ENCODE measurements at places on chromosomes 2 and 18. TPM values are rescaled to one million over a fixed set of nuclear protein-coding genes. Genes with fewer than 3 reads are reported as not detected.

GRCh38 chr2:138029276-138029675 lies 65.0 kb downstream of the HNMT start:
- DNase-seq, result no peak

DNA sequence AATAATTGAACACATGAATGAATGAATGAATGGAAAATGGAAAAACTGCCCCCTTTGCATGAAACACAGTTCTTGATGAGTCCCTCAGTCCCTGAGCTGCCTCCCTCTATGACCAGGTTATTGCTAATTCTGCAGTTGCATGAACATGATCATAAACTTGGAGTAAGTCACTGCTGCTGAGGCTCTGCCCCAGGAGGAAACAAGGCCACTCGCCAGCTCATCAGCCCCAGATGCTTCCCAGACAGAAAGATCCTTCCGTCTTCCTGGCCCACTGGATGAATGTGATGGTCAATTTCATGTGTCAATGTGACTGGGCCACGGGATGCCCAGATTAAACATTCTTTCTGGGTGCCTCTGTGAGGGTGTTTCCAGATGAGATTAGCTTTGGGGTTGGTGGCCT lies 16.4 kb downstream of the GPR45 start:
- no peak for DNase-seq

- no peak for DNase-seq
Observed at GRCh38 chr2:212242724-212243123, 295.9 kb downstream of the ERBB4 start.

DNA sequence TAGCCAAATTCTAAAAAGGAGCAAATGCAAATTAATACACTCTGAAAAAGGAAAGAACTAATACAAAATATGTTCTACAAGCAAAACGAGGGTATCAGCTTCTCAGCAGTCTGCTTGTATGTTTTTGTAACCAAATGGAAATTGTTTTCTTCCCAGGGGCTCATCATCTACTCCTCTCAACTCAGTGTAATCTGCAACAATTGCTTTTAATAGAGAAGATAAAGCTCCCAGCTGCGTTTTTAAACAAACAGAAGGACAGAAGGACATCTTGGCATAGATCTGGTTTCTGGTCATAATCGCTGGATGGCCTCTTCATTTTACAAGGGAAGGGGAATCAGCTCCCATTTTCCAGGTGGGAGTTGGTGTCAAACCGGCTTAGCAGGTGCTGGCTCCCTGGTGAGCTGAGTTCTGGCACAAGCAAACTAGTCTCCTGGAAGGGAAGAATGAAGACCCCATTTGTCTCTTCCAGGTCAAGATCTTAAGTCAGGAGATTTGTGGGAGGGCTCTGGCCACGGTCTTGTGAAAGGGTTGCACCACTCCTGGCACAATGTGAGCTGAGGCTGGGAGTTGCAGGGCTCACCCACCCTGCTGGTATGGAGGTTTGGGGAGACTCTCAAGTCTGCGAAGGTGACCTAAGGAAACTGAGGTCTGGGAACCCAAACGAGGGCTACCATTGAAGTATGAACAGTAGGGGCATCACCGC lies 41.6 kb downstream of the NPPC start:
- no peak for DNase-seq

DNA sequence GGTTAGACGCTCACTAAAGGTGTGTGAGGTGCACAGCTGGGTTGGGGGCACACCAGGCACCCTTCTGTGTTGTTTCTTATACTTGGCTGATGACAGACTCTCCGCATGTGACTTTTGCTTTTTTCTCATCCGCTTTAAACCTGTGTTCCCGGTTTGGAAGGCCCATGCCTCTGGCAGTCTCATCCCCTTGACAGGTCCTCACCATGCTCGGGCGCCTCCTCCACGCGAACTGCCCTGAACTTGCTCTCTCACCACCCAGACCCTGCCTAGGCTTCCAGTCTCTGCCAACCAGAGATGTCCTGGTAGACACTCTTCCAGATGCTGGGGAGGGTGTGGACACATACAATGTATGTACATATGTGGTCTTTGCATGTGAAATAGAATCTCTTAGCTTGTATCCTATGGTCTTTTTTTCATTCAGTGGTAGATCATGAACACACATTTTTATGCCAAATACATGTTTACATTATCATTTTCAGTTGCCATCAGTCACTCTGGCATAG lies 79.8 kb downstream of the LIMS1 start:
- no peak for DNase-seq

DNA sequence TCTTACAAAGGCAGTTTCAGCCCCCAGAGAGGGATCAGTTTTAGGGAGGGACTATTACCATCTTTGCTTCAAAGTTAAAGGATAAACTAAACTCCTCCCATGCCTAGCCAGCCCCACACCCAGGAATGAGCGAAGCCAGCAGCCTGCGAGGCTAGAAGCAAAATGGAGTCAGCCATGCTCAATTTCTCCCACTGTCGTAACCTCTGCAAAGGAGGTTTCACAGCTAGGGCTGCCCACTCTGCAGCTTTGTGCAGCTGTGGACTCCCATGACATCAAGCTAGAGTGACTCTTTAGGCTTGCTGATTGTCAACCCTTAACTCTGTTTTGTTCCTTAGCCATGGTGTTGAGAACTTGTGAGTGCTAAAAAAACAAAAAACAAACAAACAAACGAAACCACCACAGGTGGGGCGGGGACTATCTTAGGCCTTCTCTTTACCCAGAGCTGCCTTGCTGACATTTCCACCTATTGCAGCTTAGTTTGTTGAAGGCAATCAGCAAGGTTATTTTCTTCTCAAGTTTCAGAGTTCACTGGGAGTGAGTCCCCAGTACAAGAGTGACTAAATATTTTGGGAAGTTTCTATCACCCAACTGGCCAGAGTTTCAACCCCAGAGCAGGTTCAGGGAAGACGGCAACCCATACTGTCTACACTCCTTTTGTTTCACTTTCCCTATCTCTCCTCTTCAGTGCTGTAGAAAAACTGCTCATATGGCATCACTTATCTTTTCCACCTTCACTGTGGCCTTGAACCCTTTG lies 592.1 kb downstream of the XIRP2 start:
- DNase-seq, result no peak

DNA sequence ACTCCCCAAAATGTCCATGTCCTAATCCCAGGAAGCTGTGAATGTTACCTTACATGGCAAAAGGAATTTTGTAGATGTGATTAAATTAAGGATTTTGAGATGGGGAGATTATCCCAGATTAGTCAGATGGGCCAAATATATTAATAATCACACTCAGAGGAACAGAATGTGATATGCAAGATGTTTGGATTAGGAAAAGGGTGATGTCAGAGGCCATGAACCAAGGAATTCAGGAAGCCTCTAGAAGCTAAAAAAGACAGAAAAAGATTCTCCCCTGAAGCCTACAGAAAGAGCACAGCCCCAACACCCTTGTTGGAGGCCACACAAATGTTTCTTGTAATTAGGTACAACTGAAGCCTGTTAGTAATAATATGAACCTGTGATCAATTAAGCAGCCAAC lies 13.1 kb downstream of the TMEM131 start:
- DNase-seq, result no peak

DNA sequence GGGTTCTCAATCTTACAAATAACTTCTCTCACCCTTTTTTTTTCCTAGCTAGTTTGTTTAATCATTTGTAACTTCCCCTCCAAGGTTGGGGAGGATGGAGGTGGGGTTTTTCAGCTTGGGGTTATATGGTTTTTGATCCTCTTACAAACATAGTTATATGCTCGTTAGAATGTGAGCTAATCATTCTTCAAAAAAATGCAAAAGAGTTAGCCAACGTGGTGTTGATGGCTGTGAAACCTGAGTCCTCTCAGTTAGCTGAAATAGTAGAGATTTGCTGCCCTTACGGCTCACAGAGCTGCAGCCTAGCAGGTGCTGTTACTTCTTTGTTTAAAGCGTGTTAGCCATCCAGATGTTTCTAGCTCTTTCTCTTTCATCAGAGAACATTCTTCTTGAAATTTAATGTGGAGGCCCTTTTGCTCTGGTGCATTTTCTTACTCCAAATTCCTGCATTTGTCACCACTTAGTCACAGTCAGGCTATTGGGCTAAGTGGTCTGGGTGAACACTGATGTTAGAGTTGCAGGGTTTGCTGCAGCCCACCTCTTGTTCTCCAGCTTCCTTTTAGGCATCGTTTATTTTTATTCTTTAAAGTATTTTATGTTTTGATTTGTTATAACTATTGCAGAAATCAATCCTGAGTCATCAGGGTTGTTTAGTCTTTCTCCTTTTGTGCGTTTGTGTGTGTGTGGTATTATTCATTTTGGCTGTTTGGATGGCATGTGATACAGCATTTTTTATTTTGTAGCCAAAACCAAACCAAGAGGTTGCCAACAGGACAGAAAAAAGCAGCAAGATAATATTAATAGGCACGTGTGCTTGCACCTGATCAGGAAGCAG lies 41.1 kb downstream of the LIMS1 start:
- no peak for DNase-seq

DNA sequence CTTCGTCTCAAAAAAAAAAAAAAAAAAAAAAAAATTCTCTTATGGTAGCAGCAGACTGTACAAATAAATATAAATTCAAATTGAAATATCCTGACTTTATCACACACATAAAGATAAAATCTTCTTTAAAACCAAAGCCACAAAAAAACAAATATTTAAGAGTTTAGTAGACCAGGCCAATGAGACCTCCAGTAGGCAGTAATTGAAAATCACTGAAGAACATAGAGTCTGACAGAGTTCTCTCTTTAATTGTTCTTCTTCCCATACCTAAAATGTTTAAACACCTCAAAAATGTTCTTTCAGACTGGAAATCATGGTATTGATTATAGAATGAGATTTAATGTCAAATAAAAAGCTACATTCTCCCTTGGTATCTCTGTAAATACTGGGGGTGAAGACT lies 20.8 kb downstream of the PRPF40A start:
- no peak for DNase-seq

GRCh38 chr18:4157352-4157751 lies 297.8 kb downstream of the DLGAP1 start:
- DNase-seq, result no peak

DNA sequence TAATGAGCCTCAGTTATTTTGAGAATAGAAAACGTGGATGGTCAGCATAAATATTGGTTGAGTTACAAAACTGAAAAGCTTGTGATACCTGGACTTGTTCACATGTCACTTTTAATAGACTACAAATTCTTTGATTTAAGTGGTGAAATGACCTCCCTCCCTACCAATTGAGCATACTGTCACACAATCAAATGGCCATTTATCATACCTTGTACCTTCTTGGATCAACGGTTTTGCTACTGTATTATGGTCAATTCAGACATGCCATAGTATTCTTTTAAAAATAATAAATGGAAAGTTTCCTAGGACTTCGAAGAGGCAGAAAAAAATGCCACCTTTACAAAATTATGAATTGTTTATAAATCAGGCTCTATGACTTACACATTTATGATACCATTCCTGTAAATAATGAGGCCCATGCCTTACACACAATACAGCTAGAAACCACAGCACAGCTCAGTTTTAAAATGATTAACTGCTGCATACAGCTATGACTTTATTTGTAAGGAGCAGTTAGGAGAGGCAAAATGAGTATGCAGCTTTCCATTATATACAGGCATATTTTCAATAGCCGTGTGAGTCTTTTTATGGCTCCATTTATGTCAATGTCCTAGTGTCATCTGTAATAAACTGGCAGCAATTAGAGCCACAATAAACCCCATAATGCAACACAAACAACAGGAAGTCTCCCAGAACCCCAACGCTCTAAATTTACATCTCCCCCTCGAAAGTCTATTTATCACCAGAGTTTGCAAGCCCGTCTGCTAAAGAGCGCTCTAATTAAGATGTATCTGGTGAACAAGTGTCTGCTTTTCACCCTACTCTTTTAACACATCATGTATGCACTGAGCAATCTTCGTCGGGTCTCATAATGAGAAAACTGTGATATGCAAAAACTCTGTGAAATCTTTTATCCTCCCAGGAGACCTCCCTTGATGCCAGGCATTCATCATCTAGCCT lies 176.1 kb downstream of the ZNF521 start:
- DNase-seq, result no peak

- DNase-seq, result no peak
Observed at GRCh38 chr2:169978402-169979017, 151.3 kb downstream of the UBR3 start.

DNA sequence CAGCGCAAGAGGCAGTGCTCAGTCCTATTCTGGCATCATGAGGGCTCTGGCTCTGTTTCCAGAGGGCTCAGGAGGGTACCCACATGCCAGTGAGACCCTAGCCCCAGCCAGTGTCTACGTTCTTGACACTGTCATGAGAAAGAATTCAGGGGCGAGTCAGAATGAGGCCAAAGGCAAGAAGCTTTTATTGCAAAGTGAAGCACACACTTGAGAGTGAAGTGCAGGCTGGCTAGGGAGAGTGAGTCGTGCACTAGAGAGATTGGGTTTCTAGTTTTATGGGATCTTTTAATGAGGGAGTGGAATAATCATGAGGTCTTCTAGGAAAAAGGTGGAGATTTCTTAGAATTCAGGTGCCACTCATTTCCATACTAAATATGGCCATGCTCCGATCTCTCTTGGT lies 164.1 kb downstream of the DCDC2C start:
- no peak for DNase-seq

- no peak for DNase-seq
Observed at GRCh38 chr2:171822525-171823322, 71.3 kb downstream of the SLC25A12 start.

GRCh38 chr2:24175631-24176187 lies 856 bp downstream of the FAM228A start:
- no peak for DNase-seq

The SP9 gene
- not detected for total RNA-seq

The PSME4 gene
- total RNA-seq, result 57.0 TPM

The AQP12B gene
- total RNA-seq, result not detected

The CNGA3 gene
- total RNA-seq, result not detected

The NT5C1B gene
- total RNA-seq, result not detected

All from activated CD8-positive, alpha-beta memory T cell treated with anti-CD3 and anti-CD28 coated beads, Interleukin-2, amount 10 ng/mL, durations not matched to agents 7 days and 5 days (primary cell).